Cardiac fibroblast (primary cell): ENCODE measurements at places on chromosomes 16 and 17.
A peak's percentile ranks its signal among the peaks of the same experiment; 100 is the strongest.

- DNase-seq: no peak
These were observed 50.3 kb downstream of the MEOX1 start for GRCh38 chr17:43611230-43611969.

GRCh38 chr16:87744750-87745514 lies 20.9 kb downstream of the KLHDC4 start:
- no peak for DNase-seq

- no peak for DNase-seq
These were observed 12.4 kb upstream of the KCNG4 start for GRCh38 chr16:84252184-84252583.

- DNase-seq: peak; percentile 21
These were observed 32.3 kb downstream of the GRB7 start for GRCh38 chr17:39769974-39770587.

GRCh38 chr17:78876094-78876597 lies 26.9 kb downstream of the CEP295NL start:
- DNase-seq: no peak

DNA sequence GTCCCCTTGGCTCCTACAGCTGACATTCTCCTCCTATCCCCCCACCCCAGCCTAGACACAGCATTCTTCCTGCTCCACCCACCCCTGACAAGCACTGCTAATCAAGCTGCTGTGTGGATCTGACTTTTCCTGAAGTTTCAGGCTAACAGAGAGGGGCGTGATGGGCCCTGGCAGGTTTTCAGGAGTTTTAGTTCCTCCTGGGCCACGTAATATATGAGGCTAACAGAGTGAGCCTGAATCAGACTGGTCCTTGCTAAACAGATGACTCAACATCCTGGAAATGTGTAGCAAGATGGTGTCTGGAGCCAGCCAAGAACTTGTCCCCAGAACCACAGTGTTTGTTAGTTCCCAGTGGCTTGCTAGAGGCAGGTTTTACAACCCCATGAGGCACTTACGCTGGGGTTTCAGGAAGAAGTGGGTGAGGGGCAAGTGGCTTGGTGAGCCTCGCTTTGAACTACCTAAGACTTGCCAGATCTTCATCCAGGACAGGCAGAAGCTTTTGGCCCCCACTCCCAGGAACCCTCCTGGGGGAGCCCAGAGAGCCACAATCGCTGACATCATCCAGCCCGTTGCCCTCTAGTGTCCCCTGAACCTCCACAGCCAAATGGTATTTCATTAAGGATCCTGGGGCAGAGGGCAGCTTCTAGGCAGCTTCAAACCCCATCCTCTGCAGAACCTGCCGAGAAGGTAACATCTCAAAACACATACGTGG lies 15.9 kb downstream of the TMEM92 start:
- DNase-seq: peak; percentile 98

- DNase-seq: peak; percentile 95
These were observed 18.9 kb upstream of the MYH10 start for GRCh38 chr17:8649157-8650118.

DNA sequence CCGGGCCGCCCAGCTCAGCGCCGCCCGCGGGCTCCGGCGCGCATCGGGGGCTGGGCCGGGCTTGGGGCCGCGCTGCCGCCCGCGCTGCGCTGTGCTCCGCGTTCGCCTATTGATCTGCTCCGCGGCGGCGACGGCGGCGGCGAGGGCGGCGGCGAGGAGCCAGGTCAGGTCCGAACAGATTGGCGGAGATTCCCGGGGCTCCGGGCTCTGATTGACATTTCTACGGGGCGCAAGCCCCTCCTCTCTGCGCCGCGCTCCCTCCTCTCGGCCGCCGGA lies 559 bp downstream of the IRX3 start:
- no peak for DNase-seq

DNA sequence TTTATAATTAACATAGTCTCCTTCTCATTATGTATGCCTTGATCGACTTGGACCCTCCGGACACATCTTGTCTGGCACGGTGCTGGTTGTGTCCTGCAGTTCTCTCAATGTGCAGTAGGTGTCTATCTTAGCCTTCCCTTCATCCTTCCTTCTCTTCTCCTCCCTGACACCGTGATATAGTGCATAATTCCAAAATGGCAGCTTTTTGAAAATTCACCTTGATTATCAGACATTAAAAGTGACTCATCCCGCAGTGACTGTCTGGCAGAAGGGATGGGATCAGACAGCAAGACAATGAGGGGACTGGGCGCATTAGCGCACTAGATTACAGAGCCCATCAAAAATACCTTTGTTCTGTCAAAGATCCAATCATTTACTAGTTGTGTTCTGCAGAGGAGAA lies 70.0 kb upstream of the PMFBP1 start:
- DNase-seq: peak; percentile 80

- peak; percentile 38 for DNase-seq
These were observed 17.9 kb downstream of the MT1X start for GRCh38 chr16:56700195-56700594.

- DNase-seq: peak; percentile 33
These were observed 668 bp downstream of the JUP start for GRCh38 chr17:41785859-41786226.

DNA sequence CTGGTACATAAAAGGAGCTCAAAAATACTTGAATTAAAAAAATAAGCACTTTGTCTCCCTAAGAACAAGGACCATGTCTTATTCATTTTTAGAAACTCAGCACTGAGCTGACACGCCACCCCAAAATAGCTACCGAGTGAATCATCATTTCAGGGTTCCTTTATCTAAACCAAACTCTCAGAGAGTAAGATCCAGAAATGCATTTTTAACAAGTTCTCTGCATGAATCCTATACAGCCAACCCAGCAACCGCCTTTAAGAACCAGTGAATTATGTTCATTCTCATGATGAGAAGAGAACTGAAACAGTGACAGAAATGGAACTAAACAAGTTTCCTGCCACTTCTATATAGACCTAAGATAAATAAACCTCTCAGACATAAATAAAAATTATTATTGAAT lies 8.7 kb downstream of the C16orf87 start:
- peak; percentile 65 for DNase-seq

DNA sequence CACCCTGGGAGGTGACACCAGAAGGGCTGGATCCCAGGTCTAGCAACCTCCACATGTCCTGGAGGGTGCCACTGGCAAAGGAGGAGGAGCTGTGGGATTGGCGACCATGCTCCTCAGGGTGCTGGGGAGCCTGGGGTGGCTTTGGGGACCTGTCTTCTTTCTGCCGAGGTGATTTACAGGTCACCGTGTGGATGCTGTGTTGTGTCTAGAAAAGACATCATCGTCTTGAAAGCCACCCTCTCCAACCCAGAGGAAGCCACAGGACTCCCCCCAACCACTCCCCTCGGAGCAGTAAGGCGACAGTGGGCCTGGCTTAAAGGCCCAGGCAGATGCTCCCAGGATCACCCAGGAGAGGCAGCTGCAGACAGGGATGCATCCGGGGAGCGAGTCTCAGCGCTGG lies 29.7 kb upstream of the FASN start:
- no peak for DNase-seq

GRCh38 chr17:72536788-72537187 lies 416.0 kb downstream of the SOX9 start:
- DNase-seq: no peak

DNA sequence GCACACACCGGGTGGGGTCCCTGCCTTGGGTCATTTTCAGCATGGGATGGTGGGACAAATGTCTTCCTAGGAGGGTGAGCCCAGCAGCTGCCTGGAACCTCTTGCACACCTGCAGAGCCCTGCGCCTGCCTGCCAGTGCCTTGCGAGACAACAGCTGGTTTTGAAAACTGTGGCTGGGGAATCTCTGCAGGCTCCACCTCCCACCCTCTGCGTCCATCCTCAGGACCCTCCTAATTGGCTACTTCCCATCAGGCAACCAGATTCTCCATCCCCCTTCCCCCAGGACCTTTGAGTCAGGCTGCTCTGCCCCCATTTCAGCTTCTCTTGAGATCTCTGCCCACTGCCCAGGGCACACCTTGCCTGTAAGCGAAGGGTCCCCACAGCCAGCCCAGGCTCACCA lies 26.6 kb downstream of the PEMT start:
- DNase-seq: no peak
